ENCODE measurements at places on chromosomes 6 and 20. TPM values are rescaled to one million over a fixed set of nuclear protein-coding genes. Genes with fewer than 3 reads are reported as not detected.

Gene TBX18
- not detected for total RNA-seq

Gene LY86
- 0.57 TPM for total RNA-seq

Gene EEF1A2
- 1.4 TPM for total RNA-seq

Gene SYNDIG1
- total RNA-seq, result not detected

Gene TLDC2
- total RNA-seq, result not detected

Gene MAPK14
- total RNA-seq, result 46.5 TPM

Gene CST2
- not detected for total RNA-seq
